ENCODE measurements at places on chromosomes 3 and 15.

DNA sequence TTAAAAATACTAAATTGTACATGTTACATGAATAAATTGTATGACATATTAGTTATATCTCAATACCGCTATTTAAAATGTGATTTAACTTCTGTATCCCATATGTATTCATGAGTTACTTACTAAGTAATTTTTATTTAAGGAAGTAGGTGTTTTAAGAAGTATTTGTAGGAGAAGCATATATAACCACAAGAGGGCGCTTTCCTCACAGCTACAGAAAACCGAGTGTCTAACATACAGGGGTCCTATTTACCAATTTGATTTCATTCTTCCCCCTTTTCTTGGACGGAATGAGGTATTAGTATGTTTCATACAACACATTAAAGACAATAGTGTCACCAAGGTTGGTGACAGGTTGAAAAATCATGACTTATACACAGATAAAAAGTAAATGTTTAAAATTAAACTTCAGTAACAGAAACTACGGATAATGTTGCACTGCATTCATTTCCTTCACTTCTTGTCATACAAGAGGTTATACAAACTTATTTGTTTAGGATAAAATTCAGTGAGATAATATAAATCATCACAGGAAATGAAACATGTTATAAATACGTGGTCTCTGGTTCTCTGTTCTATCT lies 253.6 kb downstream of the MAGI1 start:
- no peak for DNase-seq

DNA sequence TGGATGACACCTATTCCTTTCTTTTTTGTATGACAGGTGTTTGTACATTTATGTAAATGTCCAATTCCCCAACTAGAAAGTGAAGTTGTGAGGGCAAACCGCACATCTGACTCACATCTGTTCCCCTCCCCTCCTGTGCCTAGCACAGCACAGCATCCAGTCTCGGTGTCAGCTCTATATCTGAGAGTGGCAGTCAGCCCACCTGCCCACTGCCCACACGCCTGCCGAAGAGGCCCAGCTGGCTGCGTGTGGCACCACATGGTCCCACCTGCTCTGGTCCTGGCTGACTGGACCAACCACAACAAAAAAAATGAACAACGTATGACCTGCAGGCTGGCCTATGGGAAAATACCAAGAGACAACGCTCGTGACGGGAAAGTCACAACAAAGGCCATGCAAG lies 62.8 kb downstream of the XXYLT1 start:
- no peak for DNase-seq

- DNase-seq = no peak
Measured at GRCh38 chr3:101512396-101512645, 691 bp downstream of the SENP7 start.

DNA sequence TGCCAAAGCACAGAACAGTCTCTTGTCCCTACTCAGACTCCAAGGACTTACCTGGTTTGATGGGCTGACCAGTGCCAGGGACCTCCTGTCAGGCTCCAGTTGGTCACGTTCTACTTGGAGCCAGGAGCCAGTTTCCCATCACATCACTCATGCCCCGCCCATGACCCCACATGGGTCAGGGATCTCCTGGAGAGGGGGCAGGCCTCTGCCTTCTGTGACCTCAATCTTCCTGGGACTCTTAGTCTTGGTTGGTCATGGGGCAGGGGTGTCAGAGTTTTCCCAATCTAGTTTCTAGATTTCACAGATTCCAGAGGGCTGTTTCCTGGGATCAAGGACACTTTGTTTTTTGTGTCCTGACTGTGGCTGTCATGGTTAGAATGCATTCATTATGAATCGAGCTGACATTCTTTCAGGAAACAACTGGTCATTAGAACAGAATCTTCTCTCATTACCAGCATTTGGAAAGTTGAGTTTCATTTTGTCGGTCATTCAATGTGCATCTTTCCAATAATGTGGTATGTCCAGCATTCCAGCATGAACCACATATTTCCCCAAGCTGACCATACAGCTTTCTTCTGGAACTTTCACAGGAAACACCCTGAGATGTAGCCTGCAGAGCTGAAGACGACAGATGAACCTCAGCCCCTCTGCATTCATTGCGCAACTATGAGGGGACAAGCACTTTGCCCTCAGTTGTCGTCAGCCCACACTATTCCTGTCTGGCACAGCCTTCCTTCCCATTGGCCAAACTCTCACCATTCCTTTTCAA lies 19.8 kb downstream of the CYP19A1 start:
- peak; percentile 54 for DNase-seq
